ENCODE measurements at places on chromosomes 3 and 15.

DNA sequence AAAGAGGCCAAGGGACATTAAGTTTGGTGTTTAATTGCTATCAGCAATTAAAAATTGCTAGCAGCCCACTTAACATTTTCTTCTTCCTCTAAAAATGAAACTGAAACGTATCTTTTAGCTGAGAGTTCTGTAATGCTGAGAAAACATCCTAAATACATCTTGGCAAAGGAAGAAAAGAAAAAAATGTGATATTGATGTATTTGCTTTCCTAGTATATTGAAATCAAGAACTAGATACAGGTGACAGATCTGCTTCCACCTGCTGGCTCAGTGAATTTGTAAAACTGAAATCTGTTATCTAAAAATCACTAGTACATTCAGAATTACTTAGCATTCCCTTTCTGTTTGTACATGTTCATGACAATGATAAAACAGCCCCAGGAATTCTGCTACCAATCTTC, 283.2 kb downstream of the ZBTB20 start:
- no peak for DNase-seq

DNA sequence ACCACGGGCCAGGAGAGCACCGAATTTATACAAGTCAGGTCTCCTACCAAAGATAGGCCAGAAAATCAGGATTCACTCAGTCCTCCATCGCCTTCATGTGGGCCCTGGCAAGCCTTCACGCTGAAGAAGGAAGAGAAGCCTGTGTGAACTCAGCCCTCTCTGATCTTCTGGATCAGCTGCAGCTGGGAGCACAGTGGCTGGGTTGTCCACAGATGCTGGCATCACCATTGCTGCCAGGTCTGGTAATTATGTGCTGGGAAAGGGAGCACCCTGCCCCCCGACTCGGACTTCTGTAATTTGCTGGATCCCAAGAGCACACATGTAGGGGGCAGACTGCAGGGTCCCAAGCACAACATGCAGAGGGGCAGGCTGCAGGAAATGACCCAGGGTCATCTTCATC, 12.4 kb upstream of the PDE8A start:
- DNase-seq = no peak

DNA sequence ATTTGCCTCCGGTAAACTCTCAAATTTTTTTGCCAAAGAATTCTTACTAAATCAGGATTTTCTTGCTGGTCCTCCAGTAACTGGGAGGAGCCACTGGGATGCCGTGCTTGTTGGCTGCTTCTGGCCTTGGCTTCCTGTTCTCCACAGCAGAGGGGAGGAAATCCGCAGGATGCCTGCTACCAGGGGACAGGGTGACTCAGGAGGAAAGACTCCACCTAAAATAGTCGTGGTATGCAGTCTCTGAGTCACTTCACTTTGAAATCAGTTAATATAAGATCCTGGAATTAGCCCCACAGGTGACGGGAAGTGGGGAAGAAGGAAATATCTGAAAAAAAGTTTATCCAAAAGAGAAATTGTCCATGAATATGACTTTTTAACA, 6.5 kb upstream of the TM4SF18 start:
- DNase-seq = peak; percentile 30

GRCh38 chr3:123423031-123423430, 25.9 kb downstream of the ADCY5 start:
- no peak for DNase-seq

DNA sequence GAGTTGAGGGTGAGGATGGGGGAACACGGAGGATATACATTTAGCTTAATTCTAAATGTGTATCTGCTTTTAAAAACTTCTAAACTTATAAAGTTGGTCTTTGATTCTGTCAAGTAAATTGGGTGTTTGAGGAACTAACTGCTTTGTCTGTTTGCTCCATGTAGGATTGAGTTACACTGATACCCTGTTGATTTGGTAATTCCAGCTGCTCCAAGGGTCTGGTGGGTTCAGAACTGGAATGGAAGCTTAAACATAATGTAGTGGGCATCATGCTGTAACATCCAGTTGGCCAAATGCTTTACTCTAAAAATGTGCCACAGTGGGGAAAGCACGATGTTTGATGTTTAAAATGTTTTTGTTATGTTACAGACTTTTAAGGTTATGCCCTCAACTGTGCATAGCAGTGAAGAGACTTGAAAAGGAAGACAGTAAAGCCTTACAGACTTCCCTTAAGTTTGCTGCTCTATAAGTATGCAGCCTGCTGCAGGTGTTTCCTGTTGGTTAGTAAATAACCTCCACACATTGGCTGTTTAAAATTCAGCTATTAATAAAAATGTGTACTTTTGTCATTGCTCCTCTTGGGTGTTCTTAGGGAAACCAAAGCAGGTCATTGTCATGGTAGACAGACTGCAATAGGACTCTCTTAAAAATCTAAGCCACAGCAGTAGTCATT, 5.9 kb upstream of the EDEM1 start:
- DNase-seq = no peak

- no peak for DNase-seq
Observed at GRCh38 chr15:70479056-70479455, 284.3 kb downstream of the UACA start.
